Osteocyte (in vitro differentiated cells): ENCODE measurements at places on chromosomes 5 and 9. TPM values are rescaled to one million over a fixed set of nuclear protein-coding genes. Genes with fewer than 3 reads are reported as not detected.

DNA sequence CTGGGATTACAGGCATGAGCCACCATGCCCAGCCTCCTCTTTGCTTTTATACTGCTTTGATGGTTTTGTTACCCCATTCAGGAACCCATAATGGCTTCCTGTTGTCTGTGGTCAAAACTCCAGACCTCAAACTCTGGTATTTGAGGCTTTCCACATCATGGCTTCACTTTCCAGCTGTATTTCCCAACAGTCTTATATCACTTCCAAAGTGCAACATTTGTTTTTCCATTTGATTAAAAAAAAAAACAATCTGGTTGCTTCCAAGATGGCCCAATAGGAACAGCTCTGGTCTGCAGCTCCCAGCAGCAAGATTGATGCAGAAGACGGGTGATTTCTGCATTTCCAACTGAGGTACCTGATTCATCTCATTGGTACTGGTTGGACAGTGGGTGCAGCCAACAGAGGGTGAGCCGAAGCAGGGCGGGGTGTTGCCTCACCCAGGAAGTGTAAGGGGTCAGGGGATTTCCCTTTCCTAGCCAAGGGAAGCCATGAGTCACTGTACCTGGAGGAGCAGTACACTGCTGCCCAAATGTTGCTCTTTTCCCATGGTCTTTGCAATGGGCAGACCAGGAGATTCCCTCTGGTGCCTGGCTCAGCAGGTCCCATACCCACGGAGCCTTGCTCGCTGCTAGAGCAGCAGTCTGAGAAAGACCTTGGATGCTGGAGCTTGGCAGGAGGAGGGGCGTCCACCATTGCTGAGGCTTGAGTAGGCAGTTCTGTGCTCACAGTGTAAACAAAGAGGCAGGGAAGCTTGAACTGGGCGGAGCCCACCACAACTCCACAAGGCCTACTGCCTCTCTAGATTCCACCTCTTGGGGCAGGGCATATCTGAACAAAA lies 458.4 kb downstream of the KDM4C start:
- peaks cover 5% of the 10 kb centered on the region for H3K27me3 ChIP-seq
- H3K4me3 ChIP-seq, result no peak overlapping the region
- no peak overlapping the region for H3K27ac ChIP-seq
- H3K4me1 ChIP-seq, result no peaks in the 10 kb centered on the region
- DNase-seq, result no peak

DNA sequence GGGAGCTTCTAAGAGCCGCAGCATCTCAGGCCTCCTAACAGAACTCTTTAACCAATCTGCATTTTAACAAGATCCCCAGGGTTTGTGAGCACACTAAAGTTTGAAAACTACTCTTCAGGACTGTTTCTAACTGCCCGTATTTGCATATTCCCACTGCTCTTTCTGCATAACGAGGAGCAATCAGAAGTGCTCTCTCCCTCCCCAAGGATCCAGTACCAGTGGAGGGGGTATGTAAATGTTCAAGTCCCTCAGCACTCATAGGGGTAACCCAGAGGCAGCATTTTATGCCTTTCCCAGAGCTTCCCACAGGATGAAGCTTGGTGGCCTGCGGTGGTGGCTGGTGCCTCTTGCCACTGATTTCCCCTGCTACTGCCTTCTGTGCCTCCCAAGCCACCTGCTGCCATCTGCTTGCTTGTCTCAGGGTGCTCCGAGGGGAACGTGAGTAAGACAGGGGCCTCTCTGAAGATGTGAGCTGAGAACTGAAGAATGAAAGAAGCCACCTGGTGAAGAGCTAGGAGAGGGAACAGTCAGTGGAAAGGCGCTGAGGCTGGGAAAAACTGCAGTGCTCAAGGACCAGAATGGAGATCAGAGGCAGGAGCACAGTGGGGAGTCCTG lies 30.0 kb upstream of the PPP1R2B start:
- H3K36me3 ChIP-seq, result no peaks in the 10 kb centered on the region
- H3K27me3 ChIP-seq, result peaks cover 5% of the 10 kb centered on the region
- no peaks in the 10 kb centered on the region for H3K4me1 ChIP-seq
- no peak overlapping the region for H3K27ac ChIP-seq
- no peak overlapping the region for H3K4me3 ChIP-seq
- DNase-seq, result no peak

Gene DBN1
- 248 and 249 TPM in 2 replicates for total RNA-seq

Gene ALG2
- total RNA-seq, result 33.0 and 34.8 TPM in 2 replicates

GRCh38 chr5:128101676-128102075 lies 18.1 kb downstream of the SLC12A2 start:
- no peak overlapping the region for H3K4me3 ChIP-seq
- no peak for DNase-seq
- H3K27ac ChIP-seq, result no peak overlapping the region
- peaks cover 18% of the 10 kb centered on the region for H3K36me3 ChIP-seq
- peaks cover 10% of the 10 kb centered on the region for H3K4me1 ChIP-seq
- H3K27me3 ChIP-seq, result no peaks in the 10 kb centered on the region

Gene RGS14
- 6.2 and 7.4 TPM in 2 replicates for total RNA-seq

DNA sequence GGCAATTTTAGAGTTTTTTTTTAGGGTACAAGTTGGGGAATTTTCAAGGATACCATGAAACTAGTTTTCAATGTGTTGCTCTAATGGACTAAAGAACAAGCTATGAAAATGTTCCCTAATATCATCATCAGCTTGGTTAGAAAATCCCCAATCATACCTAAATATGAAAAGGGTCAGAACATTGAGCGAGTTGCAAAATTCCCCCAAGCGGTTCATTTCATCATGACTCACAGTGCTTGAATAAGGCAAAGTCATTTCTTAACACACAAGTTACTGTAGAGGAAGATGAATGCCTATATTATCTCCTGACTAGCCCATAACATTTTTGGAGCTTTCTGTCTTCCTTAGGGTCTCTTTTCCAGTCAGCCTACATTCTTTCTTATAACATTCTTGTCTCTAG lies 62.7 kb downstream of the ST8SIA4 start:
- H3K27me3 ChIP-seq, result no peaks in the 10 kb centered on the region
- no peaks in the 10 kb centered on the region for H3K36me3 ChIP-seq
- no peak for DNase-seq
- H3K4me1 ChIP-seq, result peaks cover 2% of the 10 kb centered on the region

GRCh38 chr9:18994263-18994916 lies 38.6 kb downstream of the SAXO1 start:
- no peaks in the 10 kb centered on the region for H3K27me3 ChIP-seq
- H3K36me3 ChIP-seq, result no peaks in the 10 kb centered on the region

DNA sequence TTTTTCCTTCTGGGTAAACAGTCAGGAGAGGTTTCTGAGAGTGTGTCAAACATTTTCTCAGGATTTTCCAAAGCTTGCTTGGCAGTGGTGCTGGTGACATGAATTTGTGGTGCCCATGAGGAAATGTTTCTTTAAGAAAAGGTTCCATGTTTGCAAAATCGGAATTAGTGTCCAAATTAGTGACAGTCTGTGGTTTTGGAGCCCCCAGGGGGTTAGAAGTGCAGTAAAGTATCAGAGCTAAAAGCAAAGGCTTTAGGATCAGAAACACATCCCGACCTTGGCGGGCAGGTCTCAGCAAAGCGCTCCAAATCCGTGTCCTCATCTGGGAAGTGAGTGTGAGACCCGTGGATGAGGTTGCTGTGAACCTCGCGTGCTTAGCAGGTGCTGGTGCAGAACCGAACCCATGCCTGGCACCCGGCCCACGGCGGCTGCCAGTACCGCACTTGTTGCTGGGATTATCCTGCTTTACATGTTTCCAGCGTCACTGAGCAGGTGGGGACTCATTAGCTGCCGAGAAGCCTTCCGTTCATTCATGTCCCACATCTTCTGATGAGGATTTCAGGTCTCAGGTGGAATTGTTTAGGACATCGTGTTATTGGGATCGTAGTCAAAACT lies 70.8 kb upstream of the COL5A1 start:
- H3K4me1 ChIP-seq, result peaks cover 32% of the 10 kb centered on the region
- peak overlapping the region; percentile 42 for H3K27ac ChIP-seq
- H3K27me3 ChIP-seq, result no peaks in the 10 kb centered on the region
- peak; percentile 62 for DNase-seq

DNA sequence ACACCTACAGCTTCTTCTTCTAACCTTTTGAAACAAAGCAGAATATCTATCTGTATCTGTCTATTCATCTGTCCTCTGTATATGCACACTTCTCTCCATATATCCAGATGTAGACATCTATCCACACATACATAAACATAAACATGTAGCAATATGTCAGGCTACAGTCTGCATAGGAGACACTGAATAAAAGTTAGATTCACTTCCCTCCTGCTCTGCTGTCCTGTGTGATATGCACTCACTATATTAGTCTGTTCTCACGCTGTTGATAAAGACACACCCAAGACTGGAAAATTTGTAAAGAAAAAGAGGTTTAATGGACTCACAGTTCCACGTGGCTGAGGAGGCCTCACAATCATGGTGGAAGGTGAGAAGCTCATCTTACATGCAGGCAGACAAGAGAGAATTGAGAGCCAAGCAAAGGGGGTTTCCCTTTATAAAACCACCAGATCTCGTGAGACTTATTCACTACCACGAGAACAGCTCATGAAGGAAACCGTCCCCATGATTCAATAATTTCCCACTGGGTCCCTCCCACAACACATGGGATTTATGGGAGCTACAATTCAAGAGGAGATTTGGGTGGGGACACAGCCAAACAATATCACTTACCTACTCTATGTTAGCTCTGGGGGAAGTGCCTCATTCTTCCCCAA lies 24.1 kb downstream of the RANBP3L start:
- H3K27me3 ChIP-seq, result peaks cover 16% of the 10 kb centered on the region
- no peak overlapping the region for H3K4me3 ChIP-seq
- no peak for DNase-seq

Gene PHF24
- not detected in 2 replicates for total RNA-seq

GRCh38 chr5:122447879-122448278 lies 135.8 kb downstream of the SNCAIP start:
- H3K4me3 ChIP-seq, result no peak overlapping the region
- peaks cover 22% of the 10 kb centered on the region for H3K4me1 ChIP-seq
- H3K36me3 ChIP-seq, result peaks cover 14% of the 10 kb centered on the region
- DNase-seq, result no peak
- H3K27me3 ChIP-seq, result peaks cover 5% of the 10 kb centered on the region

DNA sequence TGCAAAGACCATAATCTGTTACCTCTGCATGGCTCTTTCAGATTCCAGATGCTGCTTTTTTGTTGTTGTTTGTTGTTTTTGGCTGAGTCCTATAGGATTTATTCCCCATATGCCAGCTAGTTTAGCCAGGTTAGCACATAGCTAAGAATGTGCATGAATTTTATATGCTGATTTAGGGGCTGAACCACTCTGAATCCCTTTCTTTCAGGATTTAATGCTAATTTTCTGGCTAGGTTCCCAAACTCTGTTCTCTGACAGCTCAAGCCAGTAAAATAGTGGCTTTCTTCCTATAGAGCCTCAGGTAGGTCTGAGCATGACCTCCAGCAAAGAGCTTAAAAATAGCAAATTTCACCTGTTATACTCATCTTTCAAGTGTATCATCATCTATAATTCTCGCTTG lies 521.4 kb downstream of the CAAP1 start:
- no peak for DNase-seq
- no peak overlapping the region for H3K4me3 ChIP-seq
- peaks cover 2% of the 10 kb centered on the region for H3K36me3 ChIP-seq
- peaks cover 8% of the 10 kb centered on the region for H3K4me1 ChIP-seq
- H3K27ac ChIP-seq, result no peak overlapping the region
- H3K27me3 ChIP-seq, result peaks cover 32% of the 10 kb centered on the region
